ENCODE measurements at places on chromosomes 3 and 15.

GRCh38 chr3:42067326-42067725 is 23.8 kb upstream of the TRAK1 start:
- no peaks in the 10 kb centered on the region for H3K36me3 ChIP-seq
- DNase-seq, result no peak
- H3K27me3 ChIP-seq, result no peaks in the 10 kb centered on the region
- H3K4me1 ChIP-seq, result peaks cover 54% of the 10 kb centered on the region

DNA sequence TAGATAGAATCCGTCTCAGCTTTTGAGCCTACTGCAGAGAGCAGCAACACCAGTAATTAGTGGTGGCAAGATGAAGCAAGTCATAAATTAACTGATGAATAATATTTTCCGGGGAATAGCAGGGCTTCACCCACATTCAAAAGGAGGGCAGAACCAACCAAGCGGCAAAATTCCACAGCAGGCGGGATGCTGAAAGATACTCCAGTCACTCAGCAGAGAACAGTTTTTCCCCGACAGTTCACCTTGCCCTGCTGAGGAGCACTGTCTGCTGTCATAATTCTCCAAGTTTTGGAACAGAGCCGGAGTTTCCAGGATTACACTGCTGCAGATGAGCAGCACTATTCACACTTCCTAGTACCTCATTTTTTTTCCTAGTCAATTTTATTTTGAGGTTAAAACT is 274.7 kb downstream of the CD47 start:
- H3K27ac ChIP-seq, result no peak overlapping the region
- H3K27me3 ChIP-seq, result no peaks in the 10 kb centered on the region
- no peak for DNase-seq
- H3K4me1 ChIP-seq, result peaks cover 46% of the 10 kb centered on the region
- H3K4me3 ChIP-seq, result no peak overlapping the region
- no peaks in the 10 kb centered on the region for H3K36me3 ChIP-seq

- no peak for DNase-seq
- H3K36me3 ChIP-seq, result no peaks in the 10 kb centered on the region
- peaks cover 8% of the 10 kb centered on the region for H3K4me1 ChIP-seq
- H3K4me3 ChIP-seq, result no peak overlapping the region
- H3K27ac ChIP-seq, result no peak overlapping the region
These were observed 18.8 kb upstream of the BCL6 start for GRCh38 chr3:187763850-187764648.

DNA sequence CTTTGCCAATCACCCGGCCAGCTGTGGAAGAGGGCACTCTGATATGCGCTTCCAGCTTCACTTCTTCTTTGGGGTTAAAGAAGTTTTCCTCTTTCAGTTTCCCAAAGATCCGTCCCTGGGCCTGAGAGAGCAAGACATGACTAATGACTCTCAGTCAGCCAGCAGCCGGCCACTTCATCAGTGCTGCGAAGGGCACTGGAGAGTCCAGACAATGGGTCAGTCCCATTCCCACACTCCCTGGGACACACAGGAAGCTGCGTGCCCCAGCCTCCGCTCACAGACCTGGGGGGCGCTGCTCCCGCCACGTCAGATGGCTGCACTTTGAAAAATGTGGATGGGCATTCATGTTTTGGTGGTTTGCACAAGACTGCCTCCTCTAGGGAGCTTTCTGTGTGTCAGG is 63.3 kb downstream of the SENP2 start:
- peaks cover 40% of the 10 kb centered on the region for H3K4me1 ChIP-seq
- H3K4me3 ChIP-seq, result no peak overlapping the region
- DNase-seq, result no peak
- H3K36me3 ChIP-seq, result peaks cover 94% of the 10 kb centered on the region
- H3K27ac ChIP-seq, result no peak overlapping the region

Measured in nephron progenitor cell (in vitro differentiated cells).